ENCODE measurements at places on chromosomes 1 and 21.

DNA sequence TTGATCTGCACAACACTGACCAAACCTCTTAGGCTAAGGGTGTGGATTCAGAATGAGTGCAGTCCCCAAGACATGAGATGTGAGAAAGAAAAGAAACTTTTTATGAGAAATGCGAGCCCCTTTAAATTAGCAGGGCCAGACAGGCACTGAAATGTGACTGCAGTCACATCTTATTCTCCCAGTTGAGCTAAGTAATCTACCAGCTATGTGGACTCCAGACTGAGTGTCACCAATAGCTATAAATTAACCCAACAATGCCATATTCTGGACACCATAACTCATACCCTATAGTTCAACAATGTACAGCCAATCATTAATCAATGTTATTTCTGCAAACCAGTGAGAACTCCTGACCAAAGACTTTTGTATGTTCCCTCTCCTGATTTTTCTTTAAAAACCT lies 153.2 kb downstream of the COQ8A start:
- no peak for DNase-seq

GRCh38 chr1:231322880-231323530 lies 14.6 kb downstream of the EXOC8 start:
- DNase-seq: no peak

DNA sequence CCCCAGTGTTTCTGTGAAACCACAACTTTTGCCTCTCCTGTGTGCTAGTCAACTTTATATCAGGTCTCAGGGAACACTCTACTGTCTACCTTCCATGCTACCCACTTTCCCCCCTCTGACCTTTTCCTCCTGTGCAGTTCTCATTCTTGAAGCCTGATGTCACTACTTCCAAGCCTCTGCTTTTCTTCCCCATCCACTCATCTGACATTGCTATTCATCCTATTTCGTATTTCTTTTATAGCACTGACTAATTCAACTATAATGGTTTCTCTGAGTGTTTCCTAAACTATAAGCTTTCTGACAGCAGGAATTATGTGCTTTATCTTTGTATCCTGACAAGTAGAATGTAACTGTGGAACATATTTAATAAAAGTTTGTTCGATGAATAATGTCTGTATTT lies 18.2 kb upstream of the DPH5 start:
- peak; percentile 56 for DNase-seq

DNA sequence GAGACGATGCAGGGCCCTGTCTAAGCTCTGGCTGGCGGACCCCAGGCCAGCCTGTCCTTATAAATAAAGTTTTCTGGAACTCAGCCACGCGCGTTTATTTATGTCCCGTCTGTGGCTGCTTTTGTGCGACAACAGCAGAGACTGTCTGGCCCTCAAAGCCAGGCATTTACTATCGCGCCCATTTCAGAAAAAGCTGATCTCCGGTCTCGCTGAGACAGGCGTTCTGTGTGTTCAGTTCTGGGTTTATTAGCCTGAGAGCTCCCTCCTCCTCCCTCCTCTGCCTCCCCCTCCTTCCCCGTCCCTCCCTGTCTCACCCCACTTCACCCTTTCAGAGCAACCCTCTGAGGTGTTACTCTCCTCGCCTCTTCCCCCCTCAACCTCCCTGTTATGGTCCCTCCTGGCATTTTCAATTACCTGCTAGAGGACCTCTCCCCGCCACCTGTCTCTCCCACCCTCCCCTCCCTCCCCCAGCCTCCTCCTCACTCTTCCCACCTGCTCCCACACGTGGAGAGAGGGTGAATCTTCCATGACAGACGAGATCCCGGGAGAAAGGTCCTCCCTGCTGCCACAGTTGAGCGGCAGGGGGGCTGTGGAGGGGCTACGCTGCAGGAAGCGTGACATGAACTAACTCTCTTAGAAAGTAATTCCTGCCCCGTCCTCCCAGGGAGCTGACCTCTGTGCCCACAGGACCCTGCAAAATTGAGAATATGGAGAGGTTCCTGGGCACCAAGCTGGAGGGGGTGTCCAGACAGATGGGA lies 59.9 kb downstream of the SPSB1 start:
- no peak for DNase-seq

DNA sequence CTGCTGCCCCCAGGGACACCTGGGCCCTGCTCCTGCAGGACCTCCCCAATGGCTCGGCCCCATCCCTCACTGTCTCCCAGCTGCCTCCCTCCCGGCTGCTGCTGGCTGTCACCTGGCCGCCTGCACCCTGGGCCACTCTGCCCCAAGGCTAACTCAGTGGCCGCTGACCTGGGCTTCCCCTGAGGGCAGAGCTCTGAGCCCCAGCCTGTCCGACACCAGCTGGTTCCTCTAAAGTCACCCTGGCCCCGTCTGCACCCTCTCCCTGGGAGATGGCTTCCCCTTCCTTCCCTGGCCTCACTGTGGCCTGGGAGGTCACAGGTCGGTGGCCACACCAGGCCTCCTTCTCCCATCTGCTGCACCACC lies 15.0 kb downstream of the ITGB2 start:
- DNase-seq: no peak

GRCh38 chr1:48790397-48790796 lies 13.7 kb upstream of the BEND5 start:
- DNase-seq: no peak

DNA sequence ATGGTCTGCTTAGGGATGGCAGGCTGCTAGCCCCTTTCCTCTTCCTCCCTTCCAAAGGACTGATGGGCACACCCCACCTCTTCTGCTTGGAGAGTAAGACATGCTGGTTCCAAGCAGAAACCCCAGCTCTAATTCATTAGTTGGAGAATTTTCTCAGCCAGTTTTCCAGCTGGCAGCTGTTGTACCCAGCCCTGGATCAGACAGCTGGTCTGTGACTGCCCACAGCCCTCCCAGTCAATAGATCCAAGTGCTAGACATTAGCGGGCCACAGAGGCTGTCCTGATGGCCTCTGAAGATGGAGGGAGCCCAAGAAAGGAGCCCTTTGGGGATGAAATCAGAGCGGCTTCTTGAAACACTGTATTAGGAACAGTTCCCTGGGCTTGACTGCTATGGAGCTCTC lies 35.8 kb downstream of the ACOT11 start:
- no peak for DNase-seq

DNA sequence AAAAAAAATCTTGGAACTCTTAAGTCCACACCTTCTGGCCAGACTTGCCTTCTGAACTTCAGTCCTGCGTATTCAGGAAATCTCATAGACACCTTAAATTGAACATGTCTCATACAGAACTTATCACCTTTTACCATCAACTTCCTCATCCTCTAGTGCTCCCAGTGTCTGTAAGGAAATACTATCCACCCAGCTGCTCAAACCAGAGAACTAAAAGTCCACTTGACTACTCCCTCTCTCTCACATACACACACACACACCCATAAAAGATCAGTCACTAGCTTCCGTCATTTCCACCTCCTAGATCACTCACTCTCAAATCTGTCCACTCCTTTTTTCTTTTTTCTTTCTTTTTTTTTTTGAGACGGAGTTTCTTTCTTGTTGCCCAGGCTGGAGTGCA lies 10.9 kb upstream of the CAP1 start:
- DNase-seq: no peak

DNA sequence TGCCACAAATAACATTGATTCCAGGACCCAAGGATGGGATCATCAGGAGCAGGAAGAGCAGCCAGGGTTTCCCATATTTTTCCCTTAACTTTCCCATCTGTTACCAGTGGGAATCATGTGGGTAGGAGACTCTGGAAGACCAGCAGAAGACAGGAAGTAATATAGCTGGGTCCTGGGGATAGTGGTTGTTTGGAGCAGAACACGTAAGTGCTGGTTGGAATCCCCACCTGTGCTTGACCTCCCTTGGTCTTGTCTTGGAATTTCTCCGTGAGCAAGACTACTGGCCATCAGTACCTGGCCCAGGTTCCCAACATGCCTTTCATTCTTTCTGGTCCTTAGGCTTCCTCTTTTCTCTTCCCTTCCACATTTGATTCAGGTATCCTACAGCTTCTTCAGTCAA lies 20.9 kb upstream of the SLC27A3 start:
- DNase-seq: no peak

- DNase-seq: no peak
Observed at GRCh38 chr1:152086760-152087159, 2.1 kb downstream of the TCHHL1 start.

DNA sequence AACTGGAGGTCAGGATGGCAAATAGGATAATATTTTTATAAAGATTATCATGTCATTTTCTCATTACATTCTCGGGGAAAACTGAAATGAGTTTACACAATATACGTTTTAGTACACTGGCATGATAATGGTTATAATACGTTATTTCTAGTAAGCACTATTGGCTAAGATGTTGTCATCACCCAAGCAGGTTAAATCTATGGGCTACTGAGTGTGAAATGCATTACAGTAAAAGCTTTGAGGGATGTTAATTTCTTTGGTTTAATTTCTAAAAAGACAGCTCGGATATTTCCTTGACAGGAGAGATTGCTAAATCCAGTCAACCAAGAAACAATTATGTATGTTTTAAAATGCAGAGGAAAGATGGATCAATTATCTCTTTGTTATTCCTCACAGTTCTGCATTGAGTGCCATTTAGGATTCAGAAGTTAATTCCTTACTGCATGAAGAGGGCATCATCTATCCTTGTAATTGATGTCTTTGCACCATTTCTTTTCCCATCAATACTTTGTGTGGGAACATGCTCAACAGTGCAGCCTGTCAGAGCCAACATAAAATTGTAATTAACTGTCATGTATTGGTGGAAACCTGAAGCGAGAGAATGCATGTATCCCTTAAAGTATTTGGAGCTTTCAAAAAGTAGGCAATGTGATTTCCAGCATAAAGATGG lies 222.4 kb upstream of the ZP4 start:
- DNase-seq: no peak

- DNase-seq: no peak
Observed at GRCh38 chr1:112888630-112889029, 67.4 kb downstream of the SLC16A1 start.

DNA sequence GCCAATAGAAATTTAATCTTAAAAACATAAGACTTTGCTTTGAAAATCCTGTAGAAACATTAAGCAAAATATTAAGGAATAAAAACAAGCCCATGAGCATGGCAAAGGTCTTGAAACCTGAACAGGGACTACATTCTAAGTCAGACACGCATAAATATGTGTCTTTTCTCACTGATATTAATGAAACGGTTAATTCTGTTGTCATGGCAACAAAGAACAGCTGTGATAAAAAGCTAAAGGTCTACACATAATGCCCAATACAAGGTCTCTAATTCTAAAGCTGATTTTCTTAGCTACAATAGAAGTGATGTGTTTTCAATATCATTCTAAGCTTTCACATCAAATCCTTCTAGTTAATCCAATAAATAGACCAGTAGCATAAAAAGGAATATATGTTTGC lies 331.7 kb downstream of the PTBP2 start:
- no peak for DNase-seq

GRCh38 chr1:8121261-8122159 lies 95.4 kb upstream of the ERRFI1 start:
- peak; percentile 93 for DNase-seq

GRCh38 chr1:150968491-150968890 lies 6.1 kb downstream of the CERS2 start:
- DNase-seq: no peak

DNA sequence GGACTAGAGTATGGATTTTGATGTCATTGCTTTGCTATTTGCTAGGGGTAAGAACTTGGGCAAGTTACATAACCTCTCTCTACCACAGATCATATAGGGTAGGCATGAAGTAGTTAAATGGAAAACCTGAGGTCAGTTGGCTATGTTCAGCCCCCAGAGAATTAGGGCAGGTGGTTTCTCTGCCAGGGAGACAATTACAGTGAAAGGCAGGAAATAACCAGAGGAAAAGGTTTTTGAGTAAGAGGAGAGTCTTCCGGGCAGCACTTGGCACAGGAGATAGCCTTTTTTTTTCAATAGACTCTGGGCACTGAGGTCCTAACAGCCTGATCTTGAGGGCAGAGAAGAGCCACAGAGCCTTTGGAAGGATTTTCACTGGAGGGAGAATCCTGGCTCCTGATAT lies 16.7 kb upstream of the SERBP1 start:
- no peak for DNase-seq

- DNase-seq: no peak
Observed at GRCh38 chr1:1603671-1604373, 3.9 kb upstream of the FNDC10 start.

GRCh38 chr1:157700732-157701131 lies at the start of gene FCRL3:
Gene FCRL3, minus strand, starts transcription at chr1:157700769. Its CDS starts 280 bp downstream, at chr1:157700489.
- no peak for DNase-seq

DNA sequence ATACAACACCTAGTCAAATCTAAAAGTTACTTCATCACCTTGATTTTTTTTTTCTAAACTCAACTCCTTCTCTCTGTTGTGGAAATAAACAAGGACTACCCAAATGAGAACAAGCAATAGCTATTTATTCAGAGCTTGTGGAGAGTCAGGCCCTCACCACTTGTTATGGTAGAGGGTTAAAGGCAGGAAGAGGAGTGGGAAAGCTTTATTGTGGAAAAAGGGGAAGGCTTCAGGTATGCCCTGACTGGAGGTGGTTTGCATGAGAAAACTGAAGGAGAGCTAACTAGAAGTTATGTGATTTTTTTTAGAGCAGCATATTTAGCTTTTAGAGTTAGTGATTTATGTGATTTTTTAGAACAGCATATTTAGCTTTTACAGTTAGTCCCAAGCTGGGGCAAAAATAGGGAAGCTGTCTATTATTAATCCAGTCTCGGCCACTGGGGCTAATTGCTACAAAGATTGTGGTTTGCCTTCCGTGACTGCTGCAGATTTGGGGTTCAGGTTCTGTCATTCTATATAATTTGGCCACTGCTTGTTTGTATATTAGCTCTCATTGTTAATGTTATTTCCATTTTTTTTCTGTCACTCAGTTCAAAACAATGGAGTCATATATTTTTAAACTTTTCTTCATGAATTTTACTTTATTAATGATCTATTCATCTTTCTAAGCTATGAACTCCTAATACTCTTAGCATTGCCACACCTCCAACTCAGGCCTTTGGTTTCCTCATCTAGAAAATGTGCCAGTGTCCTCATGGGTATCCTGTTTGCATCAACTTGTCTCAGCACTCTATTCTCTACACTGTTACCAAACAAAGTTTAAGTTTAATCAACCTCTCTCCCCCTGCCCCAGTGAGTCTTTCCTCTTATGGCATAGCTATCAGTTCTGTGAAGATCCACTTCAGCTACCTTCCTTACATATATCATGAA lies 713.0 kb downstream of the BRINP3 start:
- DNase-seq: no peak

GRCh38 chr1:233289676-233290075 lies 5.8 kb downstream of the PCNX2 start:
- no peak for DNase-seq

DNA sequence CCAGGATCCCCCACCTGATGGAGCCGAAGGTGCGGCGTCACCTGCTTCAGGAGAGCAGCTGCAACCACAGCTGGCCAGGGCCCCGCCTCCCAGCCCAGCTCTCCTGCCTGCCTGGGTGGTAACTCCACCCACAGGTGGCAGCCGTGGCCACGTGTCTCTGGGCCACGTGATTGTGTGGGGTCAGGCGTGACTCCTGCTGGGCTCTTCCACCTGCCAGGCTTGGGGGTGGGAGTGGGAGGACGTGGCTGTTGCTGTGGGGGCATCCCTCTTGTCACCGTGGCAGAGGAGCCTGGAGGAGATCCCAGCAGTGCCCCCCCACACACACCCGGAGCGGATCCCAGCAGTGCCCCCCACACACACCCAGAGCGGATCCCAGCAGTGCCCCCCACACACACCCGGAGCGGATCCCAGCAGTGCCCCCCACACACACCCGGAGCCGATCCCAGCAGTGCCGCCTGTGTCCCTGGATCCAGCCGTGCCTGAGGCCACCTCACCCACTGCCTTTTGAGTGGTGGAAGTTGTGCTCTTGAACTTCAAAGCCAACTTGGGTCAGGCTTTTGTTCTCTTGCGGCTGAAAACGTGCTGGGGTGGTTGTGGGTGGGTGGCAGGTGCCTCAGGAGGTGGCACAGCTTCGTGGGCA lies 32.2 kb downstream of the POFUT2 start:
- peak; percentile 52 for DNase-seq

- peak; percentile 85 for DNase-seq
Observed at GRCh38 chr1:1943834-1944570, 24.9 kb upstream of the TMEM52 start.
